Large intestine (tissue), 12 donors: ENCODE measurements at places on chromosomes 12 and 14.

GRCh38 chr14:65054471-65055085, 47.7 kb downstream of the MAX start:
- no peak for DNase-seq

- no peak for DNase-seq
Measured at GRCh38 chr14:34184126-34184525, 233.3 kb upstream of the EGLN3 start.

- DNase-seq, result no peak
Measured at GRCh38 chr14:32370714-32371113, 41.6 kb downstream of the AKAP6 start.

- no peak for DNase-seq
Measured at GRCh38 chr12:26445909-26446308, 250.5 kb downstream of the SSPN start.

DNA sequence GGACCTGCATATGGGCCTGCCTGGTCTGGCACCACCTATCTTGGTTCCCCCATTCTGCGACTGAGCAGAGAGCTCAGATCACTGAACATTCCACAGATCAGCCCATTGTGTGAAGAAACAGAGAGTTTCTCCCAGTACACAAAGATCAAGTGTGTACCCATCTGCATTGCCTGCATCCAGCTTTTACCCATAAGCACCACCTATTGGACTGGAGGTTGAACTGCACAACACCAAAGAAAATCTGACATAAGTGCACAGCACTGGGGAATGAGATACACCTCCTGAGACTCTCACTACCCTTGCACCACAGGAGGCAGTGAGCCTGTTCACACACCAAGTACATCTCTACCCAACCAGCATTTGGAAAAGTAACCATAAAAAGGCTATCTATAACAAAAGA, 362.6 kb upstream of the CLEC14A start:
- no peak for DNase-seq

- no peak for DNase-seq
Measured at GRCh38 chr12:75479963-75480461, 543 bp upstream of the GLIPR1 start.

DNA sequence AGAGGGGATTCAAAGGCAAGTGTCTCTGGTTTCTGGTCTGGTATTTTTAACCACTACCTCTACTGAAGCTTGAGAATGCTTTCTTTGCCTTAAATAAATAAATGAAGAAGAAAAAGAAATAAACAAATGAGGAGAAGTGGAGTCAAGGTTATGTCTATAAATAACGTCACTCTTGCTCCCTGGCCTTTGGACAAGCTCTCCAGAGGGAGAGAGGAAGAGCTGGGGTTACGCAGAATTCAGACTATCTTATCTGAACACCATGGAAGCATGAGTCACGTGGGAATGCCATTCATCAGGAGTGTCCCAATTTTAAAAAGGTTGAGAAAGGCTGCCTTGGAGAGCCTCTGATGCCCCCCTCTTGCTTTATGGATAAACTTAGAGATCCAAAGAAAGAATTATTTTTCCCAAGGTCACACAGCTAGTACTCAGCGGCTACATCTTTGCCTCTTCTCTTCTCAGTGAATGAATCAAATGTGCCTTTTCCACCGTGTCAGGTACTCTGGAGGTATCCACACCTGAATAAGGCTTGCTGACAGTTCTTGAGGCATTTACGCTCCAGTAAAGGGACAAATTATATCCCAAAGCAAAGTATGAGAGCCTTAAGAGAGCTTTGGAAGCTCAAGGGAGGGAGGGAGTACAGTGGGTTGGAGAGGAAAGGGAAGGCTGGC, 12.9 kb upstream of the MSI1 start:
- DNase-seq, result peak; percentile 86
